HFF-Myc (cell line): ENCODE measurements at places on chromosomes 2 and 18.

DNA sequence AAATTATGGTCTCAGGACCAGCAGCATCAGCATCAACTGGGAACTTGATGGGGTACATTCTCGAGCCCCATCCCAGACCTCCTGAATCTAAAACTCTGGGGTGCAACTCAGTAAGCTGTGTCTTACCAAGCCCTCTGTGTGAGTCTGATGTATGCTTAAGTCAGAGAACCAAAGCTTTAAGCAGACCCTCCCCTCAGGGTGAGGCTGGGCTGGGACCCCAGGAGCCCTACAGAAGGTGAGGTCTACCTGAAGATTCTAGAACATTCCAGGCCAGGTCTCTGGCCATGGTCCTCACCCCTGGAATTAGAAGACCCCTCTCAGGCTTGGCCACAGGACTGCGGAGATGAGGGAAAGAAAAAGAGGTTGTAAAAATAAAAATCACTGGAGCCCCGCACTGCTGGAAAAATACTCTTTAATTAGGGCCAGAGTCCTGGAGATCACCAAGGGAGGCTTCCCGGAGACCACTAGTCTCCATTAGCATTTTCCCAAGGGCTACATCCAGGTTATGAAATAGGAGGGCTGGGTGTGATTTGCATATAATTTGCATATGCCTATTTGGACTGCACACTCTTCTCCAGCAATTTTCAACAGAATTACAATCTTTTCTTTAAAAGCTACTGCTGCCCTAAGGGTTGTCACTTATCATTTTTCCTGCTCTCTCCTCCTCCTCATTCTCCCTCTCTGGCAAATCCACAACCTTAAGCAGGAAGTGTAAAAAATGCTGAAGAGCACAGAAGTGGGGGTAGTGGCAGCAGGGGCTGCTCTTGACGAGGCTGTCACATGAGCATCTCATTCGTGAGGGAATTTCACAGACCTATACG, 100.2 kb downstream of the ZBTB7C start:
- no peak for DNase-seq

DNA sequence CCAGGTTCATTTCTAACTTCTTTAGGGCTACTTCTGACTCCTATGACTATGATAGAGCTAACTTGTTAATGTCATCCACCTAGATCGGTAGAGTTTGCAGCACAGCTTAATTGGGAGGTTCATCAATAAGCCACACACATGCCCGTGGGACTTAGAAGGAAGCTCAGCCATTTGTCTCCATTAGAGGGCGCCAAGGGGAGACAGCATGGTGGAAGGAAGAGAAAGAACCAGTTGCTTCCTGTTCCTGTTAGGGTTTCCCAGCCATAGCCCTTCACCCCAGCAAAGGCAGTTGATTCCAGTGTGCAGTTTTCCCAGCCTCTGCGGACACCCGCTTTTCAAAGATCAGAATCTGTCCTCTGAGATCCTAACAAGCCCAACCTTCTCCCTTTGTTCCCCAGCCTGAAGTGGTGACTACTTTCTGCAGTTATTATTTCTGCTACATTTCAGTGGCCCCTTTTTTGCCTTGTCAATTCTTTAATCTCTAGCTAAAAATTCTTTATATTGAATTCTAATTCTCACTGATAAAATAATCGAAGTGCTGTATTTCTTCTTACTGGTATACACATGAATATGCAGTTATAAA, 30.3 kb downstream of the MAIP1 start:
- peak; percentile 69 for DNase-seq

- no peak for DNase-seq
These were observed 100.1 kb upstream of the ASAP2 start for GRCh38 chr2:9106338-9107167.

DNA sequence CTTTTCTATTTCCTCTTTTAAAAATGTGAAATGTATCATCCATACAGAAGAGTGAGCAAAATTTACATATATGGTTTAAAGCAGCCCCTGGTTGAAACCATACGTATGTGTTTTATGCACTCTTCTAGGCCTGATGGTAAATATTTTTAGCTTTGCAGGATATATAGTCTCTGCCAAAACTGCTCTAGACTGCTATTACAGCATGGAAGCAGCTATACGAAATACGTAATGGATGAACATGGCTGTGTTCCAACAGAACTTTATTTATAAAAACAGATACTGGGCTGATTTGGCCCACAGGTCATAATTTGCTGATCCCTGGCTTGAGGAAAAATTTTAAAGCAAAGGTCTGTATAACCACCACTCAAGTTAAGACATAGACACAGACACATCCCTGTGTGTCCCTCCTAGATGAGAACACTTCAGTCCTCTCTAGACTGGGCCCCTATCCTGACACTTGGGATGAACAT, 42.5 kb upstream of the ATP8B1 start:
- no peak for DNase-seq

DNA sequence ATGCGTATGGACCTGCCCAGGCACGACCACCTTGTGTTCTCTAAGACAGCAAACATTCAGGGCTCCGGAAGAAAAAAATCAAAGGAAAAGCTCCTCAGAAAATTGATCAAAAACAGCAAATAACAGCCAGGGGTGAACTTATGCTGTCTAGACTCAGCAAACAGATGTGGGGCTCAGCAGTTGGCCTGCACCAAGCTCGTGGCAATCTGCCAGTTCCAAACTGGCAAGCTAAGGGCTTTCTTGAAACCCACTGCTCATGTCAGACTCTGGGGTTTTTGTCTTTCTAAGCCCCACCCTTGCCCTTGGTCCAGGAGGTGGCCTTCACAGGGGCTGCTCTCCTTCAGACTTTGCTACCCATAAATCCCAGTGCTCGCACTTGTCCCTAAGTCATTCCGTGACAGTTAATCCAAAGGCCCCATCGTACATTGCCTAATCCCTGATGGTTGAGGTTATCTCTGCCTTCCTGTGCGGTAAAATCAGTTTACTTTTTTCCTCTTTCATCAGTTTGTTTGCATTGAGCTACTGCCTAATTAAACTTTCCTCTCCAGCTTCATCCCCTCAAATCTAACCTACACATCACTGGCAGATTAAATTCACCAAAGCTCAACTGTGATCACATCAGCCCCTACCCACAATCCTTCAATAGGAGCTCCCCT, 408.0 kb downstream of the LRATD1 start:
- DNase-seq = no peak

DNA sequence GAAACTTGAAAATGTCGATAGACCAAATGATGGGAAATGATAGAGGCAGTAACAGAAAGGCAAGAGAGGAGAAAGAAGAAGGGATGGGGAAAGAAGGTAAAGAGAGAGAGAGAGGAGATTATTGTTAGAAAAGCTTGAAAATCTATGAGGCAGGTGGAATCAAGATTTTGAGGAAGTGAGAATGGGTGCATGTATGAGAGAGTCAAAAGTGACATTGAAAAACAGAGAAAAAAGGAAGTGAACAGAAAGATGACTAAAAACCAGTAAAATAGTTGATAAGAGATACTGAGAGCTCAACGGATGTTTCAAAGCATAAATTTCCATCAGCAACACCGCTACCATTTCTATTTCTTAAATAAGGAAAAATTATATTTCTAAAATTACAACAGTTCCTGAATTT, 327.4 kb upstream of the CWC22 start:
- no peak for DNase-seq

- no peak for DNase-seq
These were observed 41.0 kb downstream of the KIDINS220 start for GRCh38 chr2:8796315-8796848.

DNA sequence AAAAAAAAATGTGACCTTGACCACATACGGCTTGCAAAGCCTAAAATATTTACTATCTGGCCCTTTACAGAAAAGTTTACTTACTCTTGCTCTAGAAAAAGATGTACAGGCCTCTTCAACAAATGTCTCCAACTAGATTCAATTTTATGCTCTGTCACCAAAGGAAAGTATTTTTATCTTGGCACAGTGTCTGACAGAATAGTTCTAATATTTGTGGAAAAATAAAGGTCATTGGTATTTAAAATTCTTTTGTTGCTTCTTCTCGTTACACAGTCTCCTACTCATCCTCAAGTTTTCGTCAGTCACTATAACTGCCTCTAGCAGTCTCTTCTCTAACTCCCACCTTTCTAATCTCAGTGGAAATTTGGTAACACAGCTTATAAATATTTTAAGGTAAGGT, 1.4 kb downstream of the RBKS start:
- DNase-seq = no peak

DNA sequence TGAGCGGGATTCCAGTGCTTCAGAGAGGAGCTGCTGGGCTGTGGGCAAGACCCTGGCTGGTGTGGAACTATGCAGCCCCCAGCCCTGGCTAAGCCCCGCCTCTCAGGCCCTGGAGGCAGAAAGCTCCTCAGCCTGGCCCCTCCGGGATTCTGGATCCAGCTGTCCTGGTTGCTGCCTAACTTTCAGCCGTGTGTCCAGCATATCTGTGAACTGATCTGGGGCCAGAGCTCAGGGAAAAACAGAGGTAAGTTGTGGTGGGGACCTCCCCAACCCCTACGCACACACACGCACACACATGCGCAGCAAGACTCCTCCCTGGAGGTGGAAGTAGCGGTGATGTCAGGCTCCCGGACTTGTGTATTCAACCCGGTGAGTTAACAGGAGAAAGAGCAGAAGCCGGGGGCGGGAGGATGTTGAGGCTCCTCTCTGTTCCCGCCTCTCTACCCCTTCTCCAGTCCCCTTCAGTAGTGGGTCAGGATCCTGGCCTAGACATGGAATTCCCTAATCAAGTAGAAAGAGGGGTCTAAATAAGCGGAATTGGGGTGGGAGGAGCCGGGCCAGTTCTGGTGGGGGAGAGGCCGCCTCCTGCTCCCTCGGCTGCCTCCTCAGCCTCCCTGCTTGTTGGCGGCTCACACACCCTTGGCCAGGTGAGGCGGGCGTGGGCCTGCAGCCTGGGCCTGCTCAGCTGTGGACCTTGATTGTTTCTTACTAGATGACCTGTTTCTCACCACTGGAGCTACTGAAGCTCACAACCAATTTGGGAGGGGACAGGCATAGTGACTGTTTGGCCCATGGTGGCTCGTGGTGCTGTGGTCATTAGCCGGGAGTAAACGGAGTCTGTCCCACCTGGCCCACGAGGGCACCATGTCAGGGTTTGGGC, 33.4 kb downstream of the SIX2 start:
- DNase-seq = no peak

DNA sequence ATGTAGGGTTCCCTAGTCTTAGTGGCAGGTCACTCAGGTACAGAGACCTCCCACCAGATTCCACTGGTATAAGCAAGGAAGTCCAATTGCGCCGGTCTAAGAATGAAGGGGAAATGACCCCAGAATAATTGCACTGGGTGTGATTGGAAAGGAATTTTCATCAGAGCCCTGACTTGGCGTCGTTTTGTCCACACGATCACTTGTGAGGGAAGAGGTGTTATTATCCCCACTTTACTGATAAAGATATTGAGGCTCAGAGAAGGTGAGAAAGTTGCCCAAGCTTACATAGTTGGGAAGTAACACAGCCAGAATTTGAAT, 61.5 kb downstream of the CIB4 start:
- no peak for DNase-seq

DNA sequence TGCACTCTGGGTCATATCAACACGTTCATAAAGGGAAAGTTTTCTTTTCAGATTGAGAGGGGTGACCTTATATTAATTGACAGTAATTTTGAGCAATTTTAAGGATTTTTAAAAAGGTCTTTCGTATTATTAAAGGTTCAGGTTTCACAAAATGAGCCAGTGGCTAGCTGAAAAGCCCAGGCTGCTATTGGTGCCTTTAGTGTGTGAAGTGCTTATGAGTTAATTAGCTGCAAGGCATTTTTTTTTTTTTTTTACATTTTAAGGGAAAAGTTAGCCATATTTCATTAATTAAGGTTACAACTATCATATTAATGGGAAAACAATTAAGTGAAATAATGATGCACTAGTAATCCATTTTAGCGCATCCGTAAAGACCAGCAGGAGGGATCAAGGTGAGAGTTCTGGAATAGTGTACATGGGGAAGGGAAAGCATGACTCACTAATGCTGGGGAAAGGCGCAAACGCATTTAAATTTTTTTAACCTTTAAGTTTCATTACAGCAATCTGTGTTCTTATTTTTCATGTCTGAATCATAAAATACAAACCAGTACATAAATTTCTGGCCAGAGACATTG, 200.0 kb downstream of the ZNF407 start:
- no peak for DNase-seq

- DNase-seq = no peak
These were observed 107.6 kb downstream of the TMEM17 start for GRCh38 chr2:62398356-62398755.

GRCh38 chr2:178915423-178916173, 108.4 kb upstream of the TTN start:
- no peak for DNase-seq

DNA sequence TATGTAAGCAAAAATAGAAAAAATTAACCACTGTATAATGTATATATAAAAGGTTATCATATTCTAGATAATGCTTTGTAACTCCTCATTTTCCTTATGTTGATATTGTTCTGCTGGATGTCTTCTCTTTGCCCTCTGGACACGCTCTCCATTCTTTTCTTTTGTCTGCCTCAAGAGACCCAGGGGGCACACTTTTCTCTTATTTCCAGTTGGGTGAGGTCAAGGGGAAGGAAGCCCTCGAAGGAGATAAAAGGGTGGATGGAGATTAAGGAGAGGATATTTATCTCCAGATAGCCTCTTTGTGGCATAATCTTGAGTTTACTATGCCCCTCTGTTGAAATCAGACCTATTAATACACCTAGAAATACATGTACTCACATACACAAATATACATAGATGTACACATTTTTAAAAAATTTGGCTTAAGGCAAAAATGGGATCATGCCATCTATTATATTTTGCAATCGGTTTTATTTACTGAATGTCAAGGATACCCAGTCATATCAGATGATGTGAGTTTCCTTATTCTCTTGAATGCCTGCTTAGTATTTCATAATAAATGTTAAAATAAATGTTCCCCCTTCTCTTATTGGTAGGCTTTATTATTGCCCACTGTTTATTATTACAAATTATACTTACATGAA, 65.3 kb downstream of the LCLAT1 start:
- DNase-seq = no peak

- no peak for DNase-seq
These were observed 80.3 kb downstream of the SPOPL start for GRCh38 chr2:138581909-138582308.

GRCh38 chr2:157414050-157414449, 29.8 kb downstream of the CYTIP start:
- no peak for DNase-seq

- no peak for DNase-seq
These were observed 267.3 kb downstream of the TCF4 start for GRCh38 chr18:55320424-55321264.

DNA sequence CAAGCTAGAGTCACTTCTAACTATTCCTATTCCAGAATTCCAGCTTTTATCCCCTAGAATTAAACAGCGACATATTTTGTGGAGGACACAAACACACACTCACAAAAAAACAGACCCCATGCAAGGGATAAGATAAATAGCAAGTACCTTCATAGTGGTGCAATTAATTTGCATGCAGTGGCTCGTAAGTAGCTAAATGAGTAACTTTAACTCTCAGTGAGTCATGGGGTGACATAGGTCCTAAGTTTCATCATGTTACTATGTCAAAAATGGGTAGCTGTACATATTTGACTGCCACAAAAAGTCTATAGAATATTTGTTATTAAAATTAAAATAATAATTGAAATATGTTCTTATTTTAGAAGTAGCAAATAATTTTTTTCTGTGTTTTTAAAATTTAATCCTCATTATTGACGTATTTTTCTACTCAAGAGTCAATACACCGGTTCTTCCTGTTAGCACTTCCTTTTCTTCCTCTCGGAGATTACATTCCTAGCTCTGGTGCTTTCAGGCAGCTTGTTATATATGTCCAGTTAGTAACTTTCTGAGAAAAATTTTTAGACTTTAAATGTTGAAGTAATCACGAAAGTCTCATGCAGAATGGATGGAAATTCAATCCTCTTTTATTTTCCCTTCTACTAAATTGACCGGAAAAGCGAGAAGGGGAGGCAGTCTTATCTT, 247.0 kb downstream of the KCNH7 start:
- no peak for DNase-seq
